H4 (cell line): ENCODE measurements at places on chromosomes 3 and 15.

GRCh38 chr3:182913889-182914288, 66.4 kb downstream of the DCUN1D1 start:
- no peak for DNase-seq

GRCh38 chr15:56082263-56082761, 88.9 kb upstream of the NEDD4 start:
- no peak for DNase-seq

- no peak for DNase-seq
These were observed 138.9 kb downstream of the ZIC4 start for GRCh38 chr3:147267434-147267833.

DNA sequence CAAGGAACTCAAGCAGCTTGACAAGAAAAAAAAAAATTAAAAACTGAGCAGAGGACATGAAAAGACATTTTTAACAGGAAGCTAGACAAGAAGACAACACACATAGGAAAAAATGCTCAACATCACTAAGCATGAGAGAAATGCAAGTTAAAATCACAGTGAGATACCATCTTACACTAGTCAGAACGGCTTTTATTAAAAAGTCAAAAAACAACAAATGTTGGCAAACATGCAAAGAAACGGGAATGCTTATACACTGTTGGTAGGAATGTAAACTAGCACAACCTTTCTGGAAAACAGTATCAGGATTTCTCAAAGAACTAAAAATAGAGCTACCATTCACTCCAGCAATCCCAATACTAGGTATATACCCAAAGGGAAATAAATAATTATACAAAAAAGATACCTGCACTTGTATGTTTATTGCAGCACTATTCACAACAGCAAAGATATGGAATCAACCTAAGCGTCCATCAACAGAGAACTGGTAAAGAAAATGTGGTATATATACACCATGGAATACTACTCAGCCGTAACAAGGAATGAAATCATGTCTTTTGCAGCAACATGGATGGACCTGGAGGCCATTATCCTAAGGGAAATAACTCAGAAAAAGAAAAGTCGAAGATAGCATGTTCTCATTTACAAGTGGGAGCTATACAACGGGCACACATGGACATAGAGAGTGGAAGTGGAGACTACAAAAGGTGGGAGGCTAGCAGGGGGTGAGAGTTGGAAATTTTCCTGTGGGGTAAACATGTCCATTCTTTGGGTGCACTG, 5.2 kb downstream of the GOLIM4 start:
- no peak for DNase-seq

- no peak for DNase-seq
These were observed 954 bp downstream of the SV2B start for GRCh38 chr15:91100814-91101607.

DNA sequence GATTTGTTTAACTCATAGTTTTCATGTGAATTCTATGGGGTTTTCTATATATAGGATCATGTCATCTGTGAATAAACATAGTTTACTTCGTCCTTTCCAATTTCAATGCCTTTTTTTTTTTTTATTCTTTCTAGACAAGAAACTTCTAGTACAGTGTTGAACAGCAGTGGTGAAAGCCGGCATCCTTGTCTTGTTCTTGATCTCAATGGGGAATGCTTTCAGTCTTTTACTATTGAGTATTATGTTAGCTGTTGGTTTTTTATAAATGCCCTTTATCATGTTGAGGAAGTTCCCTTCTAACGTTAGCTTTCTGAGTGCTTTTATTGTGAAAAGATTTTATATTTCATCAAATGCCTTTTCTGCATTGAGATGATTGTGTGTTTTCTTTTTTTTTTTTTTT, 69.0 kb downstream of the SLMAP start:
- no peak for DNase-seq

DNA sequence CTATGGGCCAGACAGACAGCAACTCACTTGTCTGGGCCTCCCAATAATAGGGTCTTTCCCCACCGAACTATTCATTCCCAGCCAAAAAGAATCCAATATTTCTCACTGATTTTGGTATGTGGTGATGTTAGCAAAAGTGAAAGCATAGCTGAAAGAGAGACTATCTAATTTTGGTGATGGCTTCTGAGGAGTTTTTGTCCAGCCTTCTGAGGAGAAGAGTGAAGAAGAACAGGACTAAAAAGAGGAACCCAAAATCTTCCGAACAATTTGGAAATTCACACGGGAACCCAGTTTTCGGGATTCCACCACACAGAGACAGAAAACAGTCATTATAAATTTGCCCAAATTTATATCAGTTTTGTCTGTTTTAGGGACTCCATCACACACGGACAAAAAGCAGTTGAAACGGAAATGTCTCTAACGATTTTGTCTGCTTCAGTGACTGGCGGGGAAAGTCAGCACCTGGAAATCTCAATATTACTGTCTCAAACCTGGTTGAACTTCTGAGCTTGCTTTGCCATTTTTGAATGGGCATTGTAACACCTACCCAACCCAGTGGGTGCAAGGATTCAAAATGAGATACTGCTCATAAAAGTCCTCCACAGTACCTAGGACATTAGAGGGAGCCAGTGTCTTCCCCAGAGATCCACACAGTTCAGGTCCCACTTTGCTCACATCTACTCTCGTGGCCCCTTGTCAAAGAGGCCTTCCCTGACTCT, 9.1 kb downstream of the CD80 start:
- no peak for DNase-seq

- DNase-seq = no peak
These were observed 82.3 kb upstream of the LPP start for GRCh38 chr3:188071636-188072035.

- no peak for DNase-seq
These were observed 435.3 kb upstream of the KCNMB2 start for GRCh38 chr3:178100908-178101307.

GRCh38 chr3:143146486-143147274, 27.1 kb downstream of the CHST2 start:
- no peak for DNase-seq

- DNase-seq = no peak
These were observed 6.6 kb downstream of the CDCP1 start for GRCh38 chr3:45139372-45140140.

- no peak for DNase-seq
These were observed 160.6 kb downstream of the APBA2 start for GRCh38 chr15:29046281-29046810.

- DNase-seq = peak; percentile 47
These were observed 524.2 kb upstream of the LMCD1 start for GRCh38 chr3:7977245-7978086.

DNA sequence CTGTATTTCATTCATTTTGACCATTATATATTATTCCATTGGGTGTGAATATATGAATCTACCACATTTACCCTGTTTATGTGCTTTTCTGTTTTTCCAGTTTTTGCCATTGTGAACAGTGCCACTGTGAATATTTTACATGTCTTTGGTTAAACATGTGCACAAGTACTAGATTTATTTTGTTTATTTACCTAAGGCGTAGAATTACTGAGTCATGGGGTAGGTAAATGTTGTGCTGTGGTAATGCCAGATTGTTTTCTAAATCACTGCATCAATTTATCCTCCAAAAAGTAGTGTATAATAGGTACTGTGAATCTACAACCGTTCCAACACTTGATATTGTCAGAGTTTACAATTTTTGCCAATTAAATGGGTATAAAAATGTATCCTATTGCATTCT, 362.1 kb upstream of the AGTR1 start:
- peak; percentile 26 for DNase-seq

DNA sequence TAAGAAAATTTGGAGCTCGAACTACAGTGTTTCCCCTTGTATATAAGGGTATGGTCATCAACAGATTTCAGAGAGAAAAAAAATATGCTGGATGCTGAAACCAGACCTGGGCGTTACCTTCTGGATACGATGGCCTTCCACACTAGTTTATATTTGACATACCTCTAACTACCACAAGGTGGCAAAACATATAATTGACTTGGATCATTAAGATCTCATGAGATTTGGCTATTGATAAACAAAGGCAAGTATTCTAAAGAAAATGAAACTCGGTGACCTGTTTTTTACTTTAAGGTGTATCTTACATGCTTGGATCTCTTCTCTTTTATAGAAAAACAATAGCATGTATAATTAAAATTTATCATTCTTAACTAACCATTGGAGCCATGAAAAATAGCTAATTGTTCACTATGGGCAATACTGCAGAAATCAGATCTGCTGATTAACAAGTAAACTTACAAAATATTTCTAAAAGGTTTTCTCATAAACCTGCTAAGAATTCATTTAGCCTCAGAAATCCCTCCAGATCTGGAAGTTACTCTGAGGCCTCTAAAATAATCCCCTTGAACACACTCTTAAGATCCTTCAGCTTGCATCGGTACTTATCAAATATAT, 300.6 kb upstream of the KCNH8 start:
- DNase-seq = peak; percentile 2

DNA sequence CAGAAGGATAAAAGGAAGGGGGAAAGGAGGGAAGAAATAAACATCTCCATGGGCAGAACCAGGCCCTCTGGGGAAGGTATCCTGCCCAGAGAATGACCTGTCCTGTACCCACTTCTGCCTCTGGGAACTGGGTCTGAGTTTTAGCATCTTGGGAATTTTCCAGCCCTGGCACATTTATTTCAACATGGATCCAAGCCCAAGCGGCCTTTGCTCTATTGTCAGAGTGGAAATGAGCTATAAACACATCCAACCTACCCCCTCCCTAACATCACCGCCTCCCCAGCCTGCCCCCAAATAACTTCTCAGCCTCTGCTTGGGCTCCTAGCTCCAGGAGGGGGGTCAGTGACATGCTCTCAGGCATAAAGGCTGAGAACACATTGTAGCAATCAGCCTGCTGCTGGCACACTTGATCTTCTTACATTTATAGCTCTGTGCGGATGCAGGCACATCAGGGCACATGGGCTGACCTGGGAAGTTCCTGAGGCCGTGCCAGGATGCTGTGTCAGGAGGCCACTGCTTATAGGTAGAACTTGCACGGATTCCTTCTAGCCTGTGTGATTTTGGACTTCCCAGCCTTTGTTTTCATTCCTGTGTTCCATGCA, 4.6 kb upstream of the OXTR start:
- no peak for DNase-seq

DNA sequence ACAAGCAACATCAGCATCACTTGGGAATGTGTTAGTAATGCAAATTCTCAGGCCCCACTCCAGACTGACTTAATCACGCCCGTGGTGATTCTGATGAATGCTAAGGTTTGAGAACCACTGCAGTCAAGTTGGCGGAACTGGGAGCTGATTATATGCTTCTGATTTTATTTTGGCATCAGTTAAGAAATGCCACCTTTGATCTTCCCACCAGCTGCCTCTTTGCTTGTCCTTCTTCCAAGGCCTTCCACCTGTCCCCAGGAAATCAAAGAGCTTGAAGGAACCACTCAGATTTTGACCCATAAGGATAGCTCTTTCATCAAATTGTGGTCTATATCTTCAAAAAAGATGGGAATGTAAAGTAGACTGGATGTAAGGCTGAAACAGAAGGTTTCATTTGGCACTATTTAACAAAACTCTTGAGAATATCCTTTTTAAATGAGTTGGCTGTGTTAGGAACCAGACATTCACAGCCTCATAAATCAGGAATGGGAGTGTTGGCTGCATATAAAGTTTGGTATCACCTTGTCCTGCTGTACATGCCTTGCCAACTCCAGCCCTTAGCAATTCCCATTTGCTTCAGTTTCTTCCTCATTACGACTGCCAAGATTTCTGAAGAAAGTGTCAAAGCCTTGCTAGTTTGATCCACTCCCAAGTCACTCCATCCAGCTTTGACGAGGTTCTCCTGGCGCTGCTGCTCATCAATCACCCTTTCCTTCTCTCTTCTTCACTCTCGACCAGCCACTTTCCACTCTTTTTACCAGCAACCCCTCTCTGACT, 125.8 kb upstream of the NPHP3 start:
- DNase-seq = no peak

DNA sequence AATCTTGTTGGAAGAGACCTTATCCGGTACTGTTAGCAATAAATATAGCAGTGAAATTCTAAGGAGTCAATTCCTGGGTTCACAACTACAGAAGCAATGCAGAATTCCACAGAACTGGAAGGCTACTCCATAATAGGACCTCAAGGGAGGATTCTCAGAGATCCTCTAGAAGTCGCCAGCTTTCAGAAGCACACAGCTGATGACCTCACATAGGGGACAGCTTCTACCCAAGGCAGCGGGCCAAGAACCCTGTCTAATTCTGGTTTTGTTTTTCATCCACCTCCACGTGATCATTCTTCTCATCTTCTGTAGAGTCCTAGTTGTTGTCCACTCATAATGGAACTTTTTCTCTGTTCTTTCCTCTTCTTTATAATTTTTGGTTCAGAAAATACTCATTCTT, 99.4 kb downstream of the ERC2 start:
- DNase-seq = no peak

DNA sequence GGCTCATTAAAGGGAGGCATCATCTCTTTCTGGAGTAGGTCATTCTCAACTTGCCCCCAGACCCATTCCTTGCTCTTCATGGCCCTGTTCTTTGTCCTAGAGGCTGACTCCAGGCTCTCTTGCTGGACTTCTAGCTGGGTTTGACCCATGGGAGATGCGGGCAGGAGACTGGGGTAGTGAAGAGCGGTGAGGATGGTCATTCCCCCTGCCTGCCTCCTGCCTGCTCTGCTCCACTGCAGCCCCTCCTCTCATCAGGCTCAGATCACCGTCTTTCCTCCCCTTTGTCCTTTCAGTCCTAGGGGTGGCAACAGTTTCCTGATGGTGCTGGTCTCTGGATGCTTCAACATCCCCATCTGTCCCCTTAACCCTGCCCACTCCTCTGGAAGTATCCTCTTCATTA, 170.9 kb downstream of the ABHD5 start:
- no peak for DNase-seq

GRCh38 chr3:134722969-134723368, 72.1 kb upstream of the EPHB1 start:
- no peak for DNase-seq

DNA sequence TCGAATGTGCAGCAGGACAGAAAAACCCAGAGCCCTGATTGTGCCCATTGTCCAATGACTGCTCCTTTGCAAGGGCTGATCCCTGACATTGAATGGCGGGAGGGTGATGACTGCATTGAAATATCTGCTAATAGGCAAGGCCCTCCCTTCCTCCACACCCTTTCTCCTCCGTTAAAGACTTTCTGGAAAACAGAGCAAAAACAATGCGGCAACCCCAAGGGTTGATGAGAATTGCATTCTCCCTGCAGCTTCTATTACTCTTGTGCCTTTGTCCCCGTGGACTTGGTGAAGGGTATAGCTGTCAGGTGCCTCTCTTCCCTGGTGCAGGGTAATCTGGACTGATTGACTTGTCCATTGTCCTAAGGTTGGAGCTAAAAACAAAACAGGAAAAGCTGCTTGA, 71.8 kb downstream of the THSD4 start:
- no peak for DNase-seq
